Activated CD4-positive, CD25-positive, alpha-beta regulatory T cell (primary cell): ENCODE measurements at places on chromosomes 12 and 14.
A peak's percentile ranks its signal among the peaks of the same experiment; 100 is the strongest.

- no peak for DNase-seq
These were observed at the start of gene CCDC77 for GRCh38 chr12:401235-402028. Gene CCDC77 (plus strand): TSS chr12:401644. CDS start chr12:409384, 7,740 bp downstream.

GRCh38 chr14:53153702-53154112 lies 584 bp upstream of the DDHD1 start:
- no peak for DNase-seq

DNA sequence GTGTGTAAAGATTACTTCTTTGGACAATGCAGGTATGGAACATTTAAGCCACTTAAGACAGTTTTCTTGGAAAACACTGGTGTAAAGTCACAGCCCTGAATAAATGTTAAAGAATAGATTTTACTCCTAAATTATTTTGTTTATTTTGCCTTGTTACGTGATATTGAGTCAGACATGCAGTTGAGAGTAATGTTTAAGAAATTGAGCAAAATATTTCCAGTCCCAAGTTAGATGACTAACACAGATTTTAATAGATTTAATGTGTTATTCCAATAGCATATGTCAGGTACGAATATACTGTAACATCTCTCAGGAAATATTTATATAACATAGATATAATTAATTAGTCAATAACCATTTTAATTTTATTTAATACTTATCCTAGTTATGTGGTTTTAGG lies 1361.7 kb downstream of the FSCB start:
- DNase-seq: no peak

DNA sequence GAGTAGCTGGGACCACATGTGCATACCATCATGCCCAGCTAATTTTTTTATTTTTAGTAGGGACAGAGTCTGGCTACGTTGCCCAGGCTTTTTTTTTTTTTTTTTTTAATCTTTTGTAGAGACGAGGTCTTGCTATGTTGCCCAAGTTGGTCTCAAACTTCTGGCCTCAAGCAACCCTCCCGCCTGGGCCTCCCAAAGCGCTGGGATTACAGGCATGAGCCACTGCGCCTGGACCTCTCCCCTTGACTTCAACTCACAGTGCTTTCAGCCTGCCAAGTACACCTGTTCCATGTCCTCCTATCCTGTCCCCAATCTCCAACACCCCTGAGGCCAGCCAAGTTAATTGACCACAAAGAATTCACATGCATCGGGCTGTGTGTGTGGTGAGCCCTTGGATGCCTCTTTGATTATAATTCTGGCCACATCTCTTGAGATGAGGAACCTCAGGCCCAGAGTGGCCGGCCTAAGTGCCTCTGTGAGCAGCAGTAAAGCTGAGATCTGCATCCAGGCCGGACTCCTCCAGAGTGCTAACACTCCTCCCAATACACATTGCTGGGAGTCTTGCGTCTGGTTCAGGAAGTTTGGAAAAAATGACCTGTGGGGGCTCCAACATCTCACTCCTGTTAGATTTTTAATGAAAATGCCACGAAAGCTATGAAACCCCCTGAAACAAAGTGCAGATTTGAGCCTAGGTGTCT lies 6.8 kb downstream of the RAB35 start:
- no peak for DNase-seq

GRCh38 chr12:130204541-130204953 lies 42.3 kb downstream of the FZD10 start:
- no peak for DNase-seq

DNA sequence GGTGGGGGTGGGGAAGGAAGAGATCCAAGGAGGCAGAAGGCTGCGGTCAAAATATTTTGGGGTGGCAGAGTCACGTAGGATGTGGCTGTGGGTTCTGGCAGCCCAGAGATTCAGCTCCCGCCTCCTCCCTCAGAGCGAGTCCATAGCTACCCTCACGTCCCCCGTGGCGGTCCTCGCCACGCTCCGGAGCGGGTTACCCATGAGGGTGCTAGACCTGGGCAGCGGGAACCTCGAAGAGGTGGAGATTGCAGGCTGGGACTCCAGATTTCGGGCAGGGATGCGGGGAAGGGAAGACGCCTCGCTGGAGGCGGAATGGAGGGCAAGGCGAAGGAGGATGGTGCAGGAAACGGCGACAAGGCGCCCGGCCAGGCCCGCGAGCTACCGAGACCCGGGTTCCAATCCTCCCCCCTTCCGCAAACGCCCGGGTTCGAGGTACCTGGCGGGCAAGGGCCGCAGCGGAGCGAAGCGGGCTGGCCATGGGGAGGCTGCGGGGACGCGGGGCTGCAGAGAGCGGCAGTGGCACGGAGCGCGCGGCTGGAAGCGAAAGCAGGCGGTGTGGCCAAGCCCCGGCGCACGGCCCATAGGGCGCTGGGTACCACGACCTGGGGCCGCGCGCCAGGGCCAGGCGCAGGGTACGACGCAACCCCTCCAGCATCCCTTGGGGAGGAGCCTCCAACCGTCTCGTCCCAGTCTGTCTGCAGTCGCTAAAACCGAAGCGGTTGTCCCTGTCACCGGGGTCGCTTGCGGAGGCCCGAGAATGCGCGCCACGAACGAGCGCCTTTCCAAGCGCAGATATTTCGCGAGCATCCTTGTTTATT lies 46.2 kb downstream of the BCAT1 start:
- no peak for DNase-seq

DNA sequence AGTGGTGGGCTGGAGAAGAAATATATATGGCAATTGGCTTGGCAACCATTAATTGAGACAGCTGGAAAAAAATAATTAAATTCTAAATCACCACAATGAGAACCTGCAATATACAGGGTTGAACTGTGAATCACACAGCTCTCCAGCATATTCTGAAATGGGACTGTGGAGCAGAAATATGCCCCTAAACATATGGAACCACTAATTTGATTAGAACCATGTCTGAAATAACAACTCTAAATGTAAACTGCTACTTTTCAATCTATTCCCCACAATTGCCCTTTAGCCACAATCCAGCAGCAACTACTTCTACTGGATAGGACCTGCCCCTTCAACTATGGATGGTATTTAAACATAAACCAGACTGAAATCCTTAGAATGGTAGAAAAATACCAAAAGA lies 330.4 kb downstream of the TRHDE start:
- DNase-seq: no peak

- DNase-seq: peak; percentile 12
These were observed 1.5 kb downstream of the BCL2L14 start for GRCh38 chr12:12072064-12072760.

GRCh38 chr12:112574896-112575558 lies 156.3 kb downstream of the PTPN11 start:
- DNase-seq: no peak

- peak; percentile 74 for DNase-seq
These were observed 3.7 kb upstream of the SETD1B start for GRCh38 chr12:121799842-121800693.

DNA sequence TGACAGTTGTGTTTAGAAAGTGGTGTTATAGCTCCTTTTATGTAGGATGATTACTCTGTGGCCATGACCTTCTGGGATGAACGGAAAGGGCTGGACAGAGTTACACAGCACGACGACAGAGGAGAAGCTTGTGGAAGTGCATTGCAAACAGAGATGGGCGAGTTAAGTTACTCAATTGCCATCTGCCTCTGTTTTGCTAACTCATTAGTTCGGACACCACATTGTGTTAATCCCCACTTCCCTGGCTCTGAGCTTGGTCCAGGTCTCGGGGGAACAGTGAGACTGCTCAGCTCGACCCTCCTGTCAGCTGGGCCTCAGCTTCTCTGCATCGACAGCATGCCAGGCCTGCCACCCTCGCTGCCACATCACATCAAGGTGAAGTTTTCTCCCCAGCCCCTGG lies 408.0 kb downstream of the ZFP36L1 start:
- DNase-seq: no peak

DNA sequence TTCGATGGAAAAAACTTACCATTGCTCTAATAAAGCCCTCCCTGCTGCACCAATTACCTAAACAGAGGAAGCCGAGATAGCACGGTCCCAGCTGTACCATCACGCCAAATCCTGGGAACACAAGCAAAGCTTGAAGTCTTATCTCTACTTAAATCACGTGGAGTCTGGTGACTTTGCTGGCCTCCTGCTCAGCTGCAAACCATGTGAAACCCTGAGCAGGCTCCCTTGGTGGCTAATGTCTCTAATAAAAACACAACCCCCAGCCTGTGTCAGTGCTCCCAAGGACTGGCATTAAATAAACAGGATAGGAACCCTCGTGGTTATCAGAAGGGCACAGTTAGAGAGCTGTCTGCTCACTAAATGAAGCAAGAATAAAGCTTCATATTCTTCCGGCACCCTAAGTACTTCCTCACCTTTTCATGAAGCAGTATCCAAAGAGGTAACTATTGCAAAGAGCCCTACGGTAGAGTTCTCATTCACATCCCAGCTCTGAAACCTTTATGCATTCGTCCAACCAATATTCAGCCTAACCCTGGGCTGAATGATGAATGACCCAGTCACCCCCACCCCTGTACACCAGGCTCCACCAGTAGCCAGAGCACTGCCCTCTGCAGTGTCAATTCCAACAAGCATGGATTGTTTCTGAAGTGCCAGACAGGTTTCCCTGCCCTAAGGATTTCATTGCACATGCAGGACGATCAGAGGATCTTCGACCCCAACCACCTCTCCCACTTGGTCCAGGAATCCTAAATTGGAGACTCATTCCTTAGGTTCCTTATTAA lies 452.7 kb upstream of the TMPO start:
- no peak for DNase-seq

DNA sequence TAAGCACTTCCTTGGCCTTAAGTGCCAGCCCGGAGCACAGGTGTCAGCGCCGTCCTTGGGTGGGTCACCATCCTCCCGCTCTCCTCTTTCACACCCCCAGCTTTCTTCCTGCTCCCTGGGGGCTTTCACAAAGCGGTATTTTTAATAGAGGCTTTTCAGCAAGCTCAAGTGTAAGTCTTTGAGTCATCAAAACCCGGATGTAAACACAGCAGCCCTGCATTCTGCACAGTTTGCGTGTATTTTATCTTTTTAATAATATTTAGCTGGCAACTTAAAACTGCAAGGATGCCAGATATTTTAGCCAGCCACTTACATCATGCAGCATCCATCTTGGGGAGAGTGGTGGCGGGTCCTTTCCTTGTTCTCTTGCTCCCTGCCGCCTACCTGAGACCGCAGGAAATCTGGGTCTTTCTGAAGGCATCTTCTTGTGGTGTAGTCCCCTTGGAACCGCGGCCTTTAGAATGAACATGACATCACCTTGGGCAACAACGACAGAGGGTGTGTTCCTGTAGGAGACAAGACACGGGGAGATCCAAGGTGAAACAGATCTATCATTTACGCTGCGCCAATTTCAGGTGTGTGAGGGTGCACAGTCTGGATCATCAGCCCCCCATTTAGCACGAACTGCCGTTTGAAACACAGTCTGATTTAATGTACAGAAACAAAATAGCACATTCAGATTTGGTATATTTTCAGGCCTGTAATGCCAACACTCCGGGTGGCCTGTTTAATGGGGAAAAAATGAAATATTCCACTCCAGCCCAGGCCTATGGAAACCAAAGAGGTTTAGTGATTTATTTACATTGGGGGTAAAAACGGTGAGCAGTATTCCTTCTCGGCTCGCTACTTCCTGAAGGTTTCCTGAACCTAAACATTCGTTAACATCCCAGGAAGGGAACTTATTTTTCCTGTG lies 12.5 kb upstream of the IRF2BPL start:
- DNase-seq: no peak

DNA sequence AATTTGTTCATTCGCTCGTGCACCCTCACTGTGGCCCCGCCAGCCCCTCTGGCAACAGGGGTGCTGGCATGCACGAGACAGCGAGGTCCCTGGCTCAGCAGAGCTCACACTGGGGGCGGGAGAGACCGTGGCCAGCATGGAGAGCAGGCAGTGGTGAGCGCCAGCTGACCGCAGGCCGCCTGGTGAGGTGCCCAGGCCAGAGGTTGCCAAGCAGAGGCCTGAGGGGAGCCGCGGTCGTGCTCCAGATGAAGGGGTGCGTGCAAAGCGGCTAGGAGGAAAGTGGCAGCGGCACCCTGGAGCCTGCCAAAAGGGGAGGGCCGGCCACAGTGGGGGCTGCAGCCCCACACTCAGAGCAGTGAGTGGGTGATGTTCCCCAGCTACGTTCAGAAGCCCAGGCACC lies 56.1 kb downstream of the CDC42BPB start:
- no peak for DNase-seq

DNA sequence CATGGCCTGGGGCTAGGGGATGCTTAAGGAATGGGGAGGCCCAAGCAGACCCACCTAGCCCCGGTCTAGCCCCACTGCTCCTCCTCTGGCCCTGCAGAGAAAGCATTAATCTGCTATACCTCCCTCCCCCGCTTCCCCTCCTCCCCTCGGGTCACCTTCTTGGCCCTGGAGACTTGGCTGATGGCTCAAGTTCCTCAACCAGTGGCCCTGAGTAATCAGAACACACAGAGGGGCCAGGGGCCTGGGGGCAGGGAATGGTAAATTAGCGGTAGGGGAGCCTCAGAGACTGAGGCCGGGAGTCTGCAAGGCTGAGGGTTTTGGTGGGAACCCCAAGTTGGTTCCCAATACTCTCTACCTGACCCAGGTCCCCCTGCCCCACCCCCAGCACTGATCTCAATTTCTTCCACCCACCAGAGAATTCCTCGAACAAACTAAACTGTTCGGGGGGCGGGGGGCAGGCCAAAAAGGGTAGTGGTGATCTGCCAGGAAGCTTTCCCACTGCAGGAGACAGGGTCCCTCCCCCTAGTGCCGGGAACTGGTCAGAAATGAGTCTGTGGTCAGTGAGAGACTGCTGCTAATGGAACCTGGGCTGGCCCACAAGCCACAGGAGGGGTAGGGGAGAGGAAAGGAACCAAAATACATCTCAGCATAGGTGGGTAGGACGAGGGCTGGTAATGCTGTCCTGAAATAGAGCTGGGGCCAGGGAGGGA lies 12.8 kb upstream of the SMARCD1 start:
- no peak for DNase-seq

DNA sequence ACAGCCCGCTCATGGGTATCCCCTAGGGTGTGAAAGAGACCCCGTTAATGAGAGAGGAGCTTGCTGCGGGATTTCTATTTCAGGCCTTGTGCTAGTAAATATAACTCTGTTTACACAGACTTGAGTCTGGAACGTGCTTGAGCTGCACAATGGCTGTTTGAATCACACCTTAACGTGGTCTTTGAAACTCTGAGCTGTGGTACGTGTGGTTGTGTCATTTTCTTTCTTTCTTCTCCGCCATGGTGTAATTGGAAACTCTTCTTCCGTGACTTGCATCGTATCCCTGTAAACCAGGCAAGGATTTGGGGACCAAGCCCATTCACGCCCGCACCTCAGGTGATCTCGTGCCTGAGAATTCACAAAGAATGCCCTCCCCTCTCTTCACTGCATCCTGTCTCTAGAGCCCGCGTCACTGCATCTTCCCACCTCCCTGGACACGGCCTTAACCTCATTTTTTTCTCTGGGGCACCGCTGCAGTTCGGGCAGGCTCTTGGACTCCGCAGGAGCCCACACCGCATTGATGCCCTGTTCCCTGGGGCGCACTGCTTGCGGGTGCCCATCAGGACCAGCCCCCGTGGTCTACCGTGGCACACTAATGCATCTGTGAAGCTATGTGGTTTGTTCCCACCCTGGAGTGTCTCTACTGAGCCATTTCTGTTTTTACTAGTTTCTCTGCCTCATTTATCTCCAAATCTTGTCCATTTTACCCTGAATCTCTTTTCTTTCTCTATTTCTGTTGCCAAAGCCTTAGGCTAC lies 78.4 kb upstream of the PARP11 start:
- no peak for DNase-seq
